NCI-H1436 (cell line): ENCODE measurements at places on chromosomes 6 and 20.

GRCh38 chr20:48124960-48125359, 339.7 kb upstream of the SULF2 start:
- no peak for DNase-seq

DNA sequence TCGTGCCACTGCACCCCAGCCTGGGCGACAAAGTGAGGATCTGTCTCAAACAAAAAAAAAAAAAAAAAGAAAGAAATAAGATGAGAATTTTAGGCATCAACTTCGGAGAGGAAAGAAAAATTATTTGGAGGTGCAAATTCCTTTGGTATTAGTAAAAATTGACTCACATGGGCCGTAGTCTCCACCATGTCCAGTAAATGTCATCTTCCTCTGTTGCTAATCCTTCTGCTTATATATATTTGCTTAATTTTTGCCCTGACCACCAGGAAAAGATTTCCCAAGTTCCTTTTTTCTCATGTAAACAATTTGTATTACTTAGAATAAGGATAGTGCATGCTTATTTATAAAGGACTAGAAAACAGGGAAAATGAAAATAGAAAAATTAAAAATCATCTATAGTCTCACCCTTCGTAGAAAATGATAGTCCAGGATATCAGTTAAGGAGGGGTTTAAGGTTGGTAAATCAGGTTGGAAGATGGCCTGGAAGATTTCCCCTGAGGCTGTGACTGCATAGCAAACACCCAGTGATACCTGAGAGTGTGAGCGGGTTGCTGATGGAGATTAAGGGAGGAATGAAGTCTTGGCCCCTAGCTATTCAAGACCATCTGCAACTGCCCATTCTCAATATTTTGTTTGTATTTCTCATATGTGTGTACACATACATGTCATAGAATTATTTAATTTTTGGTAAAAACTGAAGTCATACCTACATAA, 240.8 kb downstream of the ZNF217 start:
- DNase-seq: no peak

DNA sequence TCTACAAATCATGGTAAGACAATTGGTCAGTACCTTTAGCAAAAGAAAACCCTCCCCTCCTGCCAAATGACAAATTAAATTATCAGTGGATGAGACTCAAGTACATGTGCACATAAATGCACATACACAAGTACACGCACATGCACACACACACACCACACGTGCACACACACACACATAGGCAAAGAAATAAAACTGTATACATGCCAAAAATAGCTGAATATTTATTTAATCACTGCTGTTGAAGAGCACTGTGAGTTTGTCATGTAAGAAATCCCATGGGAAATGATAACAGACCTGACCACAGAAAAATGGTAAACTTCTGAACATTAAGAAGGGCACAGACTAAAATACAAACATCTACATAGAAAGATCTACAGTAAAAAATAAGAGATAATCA, 46.6 kb upstream of the TNFAIP3 start:
- no peak for DNase-seq

DNA sequence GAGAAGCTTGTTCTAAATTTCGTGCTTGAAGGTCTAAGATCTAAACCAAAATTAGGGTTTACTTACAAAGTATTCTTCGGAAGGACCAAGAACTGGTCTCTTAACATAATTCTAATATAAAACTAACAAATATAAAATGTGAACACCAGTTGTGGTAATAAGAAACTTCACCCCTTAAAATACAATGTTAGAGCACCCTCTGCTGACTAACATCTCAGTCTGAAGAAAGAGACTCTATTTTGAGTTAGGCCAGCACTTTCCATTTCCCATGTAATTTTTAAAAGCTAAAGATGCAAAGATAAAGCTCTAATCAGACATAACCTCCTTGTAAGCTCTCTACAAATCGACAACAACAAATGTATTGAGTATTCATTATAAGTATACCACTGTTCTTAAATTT, 24.6 kb downstream of the ATG5 start:
- peak; percentile 10 for DNase-seq

DNA sequence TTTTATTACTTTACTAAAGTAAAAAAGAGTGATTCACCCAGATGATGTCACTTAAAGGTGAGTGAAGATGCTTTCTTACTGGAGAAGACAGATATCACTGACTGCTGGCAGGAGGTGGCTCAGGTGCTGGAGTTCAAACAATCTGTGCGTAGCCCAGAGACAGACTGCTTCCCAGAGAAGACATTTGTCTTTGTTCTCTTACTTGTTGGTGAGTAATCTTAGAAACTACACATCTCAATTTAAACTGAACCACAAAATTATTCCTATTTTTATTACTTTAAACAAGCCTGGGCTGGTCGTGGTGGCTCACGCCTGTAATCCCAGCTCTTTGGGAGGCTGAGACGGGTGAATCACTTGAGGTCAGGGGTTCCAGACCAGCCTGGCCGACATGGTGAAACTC, 92.2 kb downstream of the CEP162 start:
- no peak for DNase-seq

DNA sequence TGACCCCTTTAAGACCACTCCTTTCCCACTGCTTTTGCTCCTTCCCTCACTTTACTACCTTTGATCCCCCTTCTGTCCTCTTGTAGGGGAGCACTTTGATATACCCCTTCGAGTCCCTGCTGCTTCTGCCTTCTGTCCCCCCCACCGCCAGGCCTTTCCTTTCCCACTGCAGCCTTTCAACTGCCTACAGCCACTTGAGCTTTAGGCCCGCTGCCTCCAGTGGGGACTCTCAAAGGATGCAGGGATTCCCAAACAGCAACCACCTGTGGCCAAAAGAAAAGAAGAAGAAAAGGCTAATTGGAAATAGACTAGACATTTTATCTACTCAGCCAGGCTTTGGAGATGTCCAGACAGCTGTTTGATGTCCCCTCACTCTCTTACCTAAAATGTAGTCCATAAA, 77.0 kb upstream of the DTNBP1 start:
- no peak for DNase-seq

DNA sequence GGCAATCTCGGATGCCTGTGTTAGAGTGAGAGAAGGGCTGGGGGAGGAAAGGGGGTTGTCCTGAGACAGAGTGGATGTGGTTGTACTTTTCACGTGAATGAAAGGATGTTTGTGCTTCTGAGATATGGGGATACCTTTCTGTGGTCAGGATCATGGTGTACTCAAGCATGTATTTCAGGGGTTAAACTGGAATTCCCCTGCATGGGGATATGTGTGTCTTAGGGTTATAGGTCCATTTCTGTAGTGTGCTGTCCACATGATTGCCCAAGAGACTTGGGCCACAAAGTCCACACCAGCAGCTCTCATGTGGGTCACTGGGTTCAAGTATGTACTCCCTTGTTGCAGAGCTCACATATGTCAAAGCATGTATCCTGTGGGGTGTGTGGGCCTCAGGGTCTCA, 10.5 kb downstream of the SYNGAP1 start:
- DNase-seq: no peak

DNA sequence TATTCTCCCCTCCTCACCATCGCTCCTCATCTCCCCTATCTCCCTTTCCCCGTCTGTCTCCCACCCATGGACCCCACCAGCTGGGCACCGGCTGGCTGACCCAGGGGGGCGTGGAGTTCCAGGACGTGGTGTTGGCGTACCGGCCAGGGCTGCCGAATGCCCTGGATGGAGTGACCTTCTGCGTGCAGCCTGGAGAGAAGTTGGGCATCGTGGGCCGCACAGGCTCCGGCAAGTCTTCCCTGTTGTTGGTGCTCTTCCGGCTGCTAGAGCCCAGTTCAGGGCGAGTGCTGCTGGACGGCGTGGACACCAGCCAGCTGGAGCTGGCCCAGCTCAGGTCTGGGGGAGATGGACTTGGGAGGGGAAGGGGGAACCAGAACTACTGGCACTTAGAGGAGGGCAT, 7.7 kb downstream of the DLK2 start:
- no peak for DNase-seq

GRCh38 chr20:24816431-24816830, 132.6 kb upstream of the CST7 start:
- DNase-seq: no peak
